SJCRH30 (cell line): ENCODE measurements at places on chromosomes 3 and 15. TPM values are rescaled to one million over a fixed set of nuclear protein-coding genes. Genes with fewer than 3 reads are reported as not detected.
A peak's percentile ranks its signal among the peaks of the same experiment; 100 is the strongest.

- no peak overlapping the region; the same call in 1 of the 2 replicates for H3K27ac ChIP-seq
- H3K36me3 ChIP-seq = no peaks in the 10 kb centered on the region
- peaks cover 28% of the 10 kb centered on the region for H3K4me1 ChIP-seq
- H3K27me3 ChIP-seq = no peaks in the 10 kb centered on the region
Observed at GRCh38 chr3:48243886-48244285, 3.0 kb downstream of the ZNF589 start.

DNA sequence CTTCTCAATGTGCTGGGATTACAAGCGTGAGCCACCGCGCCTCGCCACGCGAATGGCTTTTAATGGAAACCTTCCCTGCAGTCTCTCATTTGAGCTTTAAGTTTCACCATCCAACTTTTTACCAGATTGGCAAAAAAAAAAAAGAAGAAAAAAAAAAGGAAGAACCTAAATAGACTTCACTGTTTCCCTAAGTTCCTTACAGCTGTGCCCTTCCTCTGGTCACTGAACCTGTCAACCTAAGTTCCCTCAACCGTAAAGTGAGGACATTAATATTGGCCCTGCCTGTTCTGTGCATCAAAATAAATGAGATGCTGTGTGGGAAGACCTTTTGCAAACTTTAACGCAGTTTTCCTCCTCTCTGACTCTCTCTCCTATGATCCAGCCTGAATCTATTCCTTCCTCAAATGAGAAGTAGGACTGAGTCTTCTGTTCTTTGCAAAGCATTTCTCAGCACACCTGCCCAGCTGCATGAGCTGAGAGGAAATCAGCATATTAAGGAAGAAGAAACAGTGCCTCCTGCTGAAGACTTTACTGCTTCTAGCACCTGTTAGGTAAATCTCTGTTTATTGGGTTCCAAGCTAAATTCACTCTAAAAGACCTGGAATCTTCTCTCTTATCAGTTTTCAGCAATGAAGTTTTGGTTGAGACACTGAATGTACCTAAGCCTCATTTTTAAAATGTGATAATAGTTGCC is 99.6 kb upstream of the ETV5 start:
- H3K4me3 ChIP-seq = no peak overlapping the region
- DNase-seq = no peak
- H3K27me3 ChIP-seq = no peaks in the 10 kb centered on the region
- no peak overlapping the region for H3K27ac ChIP-seq
- no peaks in the 10 kb centered on the region for H3K36me3 ChIP-seq
- peaks cover 16% of the 10 kb centered on the region for H3K4me1 ChIP-seq

GRCh38 chr3:122183521-122183892 is at the start of gene CASR:
CASR (plus strand) TSS chr3:122183668; CDS start chr3:122254190, 70,522 bp downstream.
- H3K27me3 ChIP-seq = no peaks in the 10 kb centered on the region
- H3K4me3 ChIP-seq = no peak within 1 kb of the TSS
- DNase-seq = no peak
- no peaks in the 10 kb centered on the region for H3K4me1 ChIP-seq
- no peak within 1 kb of the TSS for H3K27ac ChIP-seq
- no peaks in the 10 kb centered on the region for H3K36me3 ChIP-seq

DNA sequence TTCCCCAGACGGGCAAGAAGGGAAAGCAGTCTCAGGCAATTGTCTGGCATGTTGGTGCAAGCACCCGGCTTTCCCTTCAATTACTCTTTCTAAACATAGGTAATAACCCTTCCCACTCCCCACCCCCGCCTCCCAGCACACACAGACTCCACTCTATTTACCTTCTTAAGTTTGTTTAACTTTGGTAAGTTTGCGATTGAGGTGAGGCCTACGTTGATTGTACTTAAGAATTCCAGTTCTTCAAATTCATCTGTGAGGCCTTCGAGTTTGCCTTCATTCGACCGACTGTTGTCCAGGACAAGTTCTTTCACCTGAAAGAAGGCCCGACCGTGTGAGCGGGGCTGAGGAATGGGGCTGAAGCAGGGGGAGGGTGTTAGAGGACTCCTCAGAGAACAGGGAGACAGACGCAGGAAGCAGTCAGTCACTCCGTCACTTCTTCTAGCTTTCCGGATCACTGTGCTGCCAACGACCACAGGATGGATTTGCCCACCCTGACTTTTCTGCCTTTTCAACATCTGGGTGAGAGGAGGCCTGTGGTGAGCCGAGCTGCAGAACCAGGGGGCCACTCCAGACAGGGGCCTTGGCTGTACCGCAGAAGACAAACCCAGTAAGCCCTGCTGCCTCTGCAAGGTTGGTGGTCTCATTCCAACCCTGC is 33.0 kb downstream of the ANP32A start:
- H3K36me3 ChIP-seq = peaks cover 47% of the 10 kb centered on the region
- no peak overlapping the region for H3K27ac ChIP-seq
- DNase-seq = no peak
- H3K27me3 ChIP-seq = no peaks in the 10 kb centered on the region

DNA sequence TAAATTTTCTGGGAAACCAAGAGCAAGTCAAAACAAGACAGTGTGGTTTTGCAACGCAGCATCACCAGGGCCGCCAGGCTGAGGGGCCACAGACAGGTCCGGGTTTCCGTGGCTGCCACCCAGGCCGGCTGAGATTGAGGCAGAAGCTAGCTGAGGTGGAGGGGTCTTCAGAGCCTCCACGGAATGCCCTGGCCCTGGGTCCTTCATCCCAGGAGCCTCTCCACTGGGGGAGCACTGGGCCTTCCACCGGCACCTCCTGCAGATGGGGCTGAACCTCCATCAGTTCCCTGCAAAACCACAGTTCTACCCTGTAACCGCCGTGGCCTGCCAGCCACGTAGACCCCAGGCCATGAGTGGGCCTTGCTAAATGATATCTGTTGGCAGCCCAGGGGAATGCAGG is 152.7 kb downstream of the CHSY1 start:
- no peaks in the 10 kb centered on the region for H3K27me3 ChIP-seq
- DNase-seq = no peak
- no peak overlapping the region for H3K27ac ChIP-seq

- no peaks in the 10 kb centered on the region for H3K4me1 ChIP-seq
- DNase-seq = no peak
- H3K4me3 ChIP-seq = no peak overlapping the region
- no peaks in the 10 kb centered on the region for H3K27me3 ChIP-seq
- no peak overlapping the region for H3K27ac ChIP-seq
- H3K36me3 ChIP-seq = no peaks in the 10 kb centered on the region
Observed at GRCh38 chr3:69462826-69463100, 76.9 kb upstream of the FRMD4B start.

DNA sequence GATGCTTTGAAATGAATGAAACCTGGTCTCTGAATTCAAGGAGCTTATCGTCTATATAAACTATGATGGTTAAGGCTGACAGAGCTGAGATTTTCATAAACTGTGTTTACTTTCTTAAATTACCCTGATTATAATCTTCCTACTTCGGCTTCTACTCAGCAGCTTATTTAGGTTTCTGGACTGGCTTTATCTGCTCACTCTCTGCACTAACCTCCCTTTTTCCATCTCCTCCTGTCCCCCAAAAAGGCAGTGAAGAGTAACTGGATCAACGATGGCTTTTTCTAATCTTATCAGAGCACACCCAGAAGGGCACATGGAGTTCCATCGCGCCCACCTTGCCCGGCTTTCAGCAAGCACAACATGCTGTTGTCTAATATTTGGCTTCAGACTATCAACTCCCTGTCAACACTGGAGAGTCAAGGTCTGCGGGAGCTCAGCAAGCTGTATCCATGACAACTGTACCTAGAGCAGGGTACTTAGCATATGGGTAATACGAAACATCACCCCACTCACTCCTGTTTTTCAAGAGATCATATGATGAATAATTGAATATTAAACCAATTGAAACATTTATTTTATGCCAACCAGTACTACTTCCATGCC is 417.3 kb downstream of the GABRB3 start:
- no peak overlapping the region for H3K4me3 ChIP-seq
- no peaks in the 10 kb centered on the region for H3K4me1 ChIP-seq
- no peak overlapping the region for H3K27ac ChIP-seq
- H3K27me3 ChIP-seq = no peaks in the 10 kb centered on the region
- DNase-seq = no peak

- no peaks in the 10 kb centered on the region for H3K4me1 ChIP-seq
- no peak for DNase-seq
- no peak overlapping the region for H3K27ac ChIP-seq
- no peaks in the 10 kb centered on the region for H3K27me3 ChIP-seq
- no peak overlapping the region for H3K4me3 ChIP-seq
Observed at GRCh38 chr15:36075333-36075732, 504.1 kb upstream of the CDIN1 start.

DNA sequence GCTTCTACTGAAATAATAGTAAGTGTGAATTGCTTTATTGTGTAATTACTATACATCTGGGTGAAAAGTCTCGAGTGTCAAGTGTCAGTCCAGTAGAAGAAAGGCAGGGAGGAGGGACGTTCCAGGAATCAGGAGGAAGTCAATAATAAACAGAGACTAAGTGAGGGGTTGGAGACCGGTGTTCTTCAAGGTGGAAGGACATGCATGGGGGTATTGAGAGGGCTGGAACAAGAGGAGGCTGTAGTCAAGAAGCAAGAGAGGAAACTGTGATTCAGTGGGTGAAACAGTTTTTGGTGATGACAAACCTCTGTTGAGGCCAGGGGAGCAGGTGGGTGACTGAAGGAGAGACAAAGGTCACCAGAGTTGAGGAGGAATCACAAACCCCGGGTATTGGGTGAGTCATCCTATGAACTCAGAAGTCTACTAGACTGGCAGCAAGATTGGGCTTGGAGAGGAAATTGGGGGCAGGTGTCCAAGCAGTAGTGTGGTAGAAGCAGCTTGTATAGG is 11.6 kb upstream of the SCAMP5 start:
- H3K4me3 ChIP-seq = no peak overlapping the region
- H3K27me3 ChIP-seq = no peaks in the 10 kb centered on the region
- H3K4me1 ChIP-seq = peaks cover 4% of the 10 kb centered on the region
- H3K36me3 ChIP-seq = no peaks in the 10 kb centered on the region
- peak; percentile 77 for DNase-seq

DNA sequence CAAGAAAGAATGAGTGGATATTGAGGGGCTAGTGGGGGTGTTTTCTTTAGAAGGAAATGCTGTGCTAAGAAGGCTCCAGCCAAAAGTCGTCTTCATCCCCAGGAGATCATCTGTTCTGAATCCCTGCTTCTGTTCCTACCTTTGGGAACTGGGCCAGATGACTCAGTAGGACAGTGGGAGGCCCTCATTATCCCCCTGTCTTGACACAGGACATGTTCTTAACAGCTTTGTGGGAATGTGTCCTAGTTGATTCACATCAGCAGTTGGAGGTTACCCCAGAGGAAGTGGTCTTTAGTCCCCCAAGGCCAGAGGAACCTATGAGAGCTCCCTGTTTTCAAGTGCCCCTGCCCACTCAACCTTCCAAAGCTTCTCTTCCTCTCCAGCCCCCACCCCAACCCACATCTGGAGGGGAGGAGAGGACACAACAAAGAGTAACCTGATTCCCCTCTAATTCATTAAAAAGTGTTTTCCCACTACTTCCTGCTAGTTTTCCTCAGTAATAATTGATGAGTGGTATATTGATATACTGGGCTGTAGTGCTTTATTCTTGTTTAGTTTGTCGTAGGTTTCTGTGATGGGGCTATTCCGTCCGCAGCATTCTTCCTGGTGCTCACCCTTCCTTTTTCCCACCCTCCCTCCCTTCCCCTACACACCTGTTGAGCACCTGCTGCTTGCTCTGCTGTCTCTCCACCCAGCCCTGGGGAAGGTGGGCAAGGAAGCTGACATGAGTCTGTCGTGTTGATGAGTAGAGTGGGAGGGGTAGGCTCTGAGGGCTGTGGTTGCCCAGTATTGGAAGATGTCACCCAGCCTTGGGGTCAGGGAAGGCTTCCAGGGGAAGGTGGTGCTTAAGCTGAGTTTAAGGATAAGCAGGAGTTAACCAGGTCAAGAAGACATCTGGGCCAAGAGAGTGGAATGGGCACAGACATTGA is 9.3 kb downstream of the PXYLP1 start:
- no peak overlapping the region for H3K27ac ChIP-seq
- peaks cover 18% of the 10 kb centered on the region for H3K4me1 ChIP-seq
- H3K27me3 ChIP-seq = no peaks in the 10 kb centered on the region
- DNase-seq = peak; percentile 41

GRCh38 chr15:87567406-87568030 is 689.0 kb downstream of the NTRK3 start:
- H3K4me1 ChIP-seq = no peaks in the 10 kb centered on the region
- H3K4me3 ChIP-seq = no peak overlapping the region
- H3K27ac ChIP-seq = no peak overlapping the region
- DNase-seq = no peak

DNA sequence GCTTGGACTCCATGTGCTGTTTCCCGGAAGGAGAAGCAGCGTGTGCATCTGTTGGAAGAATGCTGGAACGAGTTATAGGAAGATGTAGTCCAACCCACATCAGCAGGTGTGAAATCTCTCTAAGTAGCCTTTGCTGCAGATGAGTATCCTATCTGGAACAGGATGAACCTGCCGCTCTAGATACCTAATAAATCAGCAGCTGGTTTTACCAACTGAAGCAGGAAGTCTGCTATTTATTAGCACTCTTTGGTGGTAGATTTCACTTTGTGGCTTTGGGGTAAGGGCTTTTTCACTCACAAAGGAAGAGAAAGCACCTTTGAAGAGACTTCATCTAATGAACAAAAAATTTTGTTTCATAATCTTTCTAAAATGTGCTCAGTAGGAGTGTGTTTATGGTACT is 66.4 kb downstream of the DCUN1D1 start:
- no peak overlapping the region for H3K4me3 ChIP-seq
- H3K27ac ChIP-seq = no peak overlapping the region
- H3K4me1 ChIP-seq = no peaks in the 10 kb centered on the region
- DNase-seq = no peak
- peaks cover 6% of the 10 kb centered on the region for H3K36me3 ChIP-seq

DNA sequence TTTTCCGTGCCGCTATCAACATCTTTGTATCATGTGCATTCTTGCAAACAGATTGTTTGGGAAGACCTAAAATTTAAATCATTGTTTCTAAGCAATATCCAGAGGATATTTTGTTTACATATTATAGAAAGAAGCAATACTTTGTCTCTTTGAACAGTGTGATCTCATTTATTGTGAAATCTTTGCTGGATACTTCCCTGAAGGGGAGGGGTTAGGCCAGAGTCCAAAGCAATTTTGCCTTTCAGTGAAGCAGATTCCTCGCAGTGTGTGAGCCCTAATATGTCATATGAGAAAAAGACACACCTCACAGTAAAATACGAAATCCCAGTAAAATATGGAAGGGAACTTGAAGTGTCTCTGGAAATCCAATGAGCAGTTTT is 158.7 kb upstream of the SLCO3A1 start:
- no peaks in the 10 kb centered on the region for H3K4me1 ChIP-seq
- H3K4me3 ChIP-seq = no peak overlapping the region
- DNase-seq = no peak
- no peak overlapping the region for H3K27ac ChIP-seq

DNA sequence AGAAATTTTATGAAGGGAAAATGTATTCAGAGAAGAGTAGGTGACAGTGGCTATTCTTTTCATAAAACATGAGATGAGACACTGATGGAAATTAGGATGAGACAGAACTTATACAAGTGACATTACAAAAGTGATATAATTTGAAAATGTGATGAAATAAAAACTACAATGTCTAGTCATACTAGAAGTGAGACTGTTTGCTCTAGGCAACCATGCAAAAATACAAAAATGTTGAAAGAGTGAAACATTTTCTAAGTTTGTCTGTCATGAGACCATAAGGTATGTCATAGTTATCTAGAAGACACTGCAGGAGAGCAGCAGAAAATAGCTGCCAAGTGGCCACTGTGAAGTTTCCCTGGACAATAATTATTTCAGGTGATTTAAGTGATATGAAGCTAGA is 459.5 kb downstream of the DIPK2A start:
- H3K4me3 ChIP-seq = no peak overlapping the region
- no peaks in the 10 kb centered on the region for H3K4me1 ChIP-seq
- H3K27ac ChIP-seq = no peak overlapping the region
- no peaks in the 10 kb centered on the region for H3K36me3 ChIP-seq

The SETD5 gene
- total RNA-seq = 97.5 and 104 TPM in 2 replicates

The FGF12 gene
- 0.06 TPM in 1 of 2 replicates, not detected in the other for total RNA-seq

The BTBD1 gene
- total RNA-seq = 76.5 and 83.7 TPM in 2 replicates

The CYP11A1 gene
- total RNA-seq = not detected in 2 replicates

The IL17RB gene
- not detected in 2 replicates for total RNA-seq

The SST gene
- not detected in 2 replicates for total RNA-seq
